ENCODE measurements at places on chromosomes 6 and 20. TPM values are rescaled to one million over a fixed set of nuclear protein-coding genes. Genes with fewer than 3 reads are reported as not detected.

PSMB9 gene
- total RNA-seq, result 5.7 TPM

GRCh38 chr6:40179496-40179895 is 245.2 kb upstream of the MOCS1 start:
- peak; percentile 1 for DNase-seq

GRCh38 chr6:167526465-167527368 is 201.8 kb downstream of the TTLL2 start:
- no peak for DNase-seq

GRCh38 chr6:113862112-113862511 is 5.0 kb downstream of the MARCKS start:
- no peak for DNase-seq
